Brain (organoid and tissue), 16 donors: ENCODE measurements at places on chromosomes 7 and 10. TPM values are rescaled to one million over a fixed set of nuclear protein-coding genes. Genes with fewer than 3 reads are reported as not detected.

DNA sequence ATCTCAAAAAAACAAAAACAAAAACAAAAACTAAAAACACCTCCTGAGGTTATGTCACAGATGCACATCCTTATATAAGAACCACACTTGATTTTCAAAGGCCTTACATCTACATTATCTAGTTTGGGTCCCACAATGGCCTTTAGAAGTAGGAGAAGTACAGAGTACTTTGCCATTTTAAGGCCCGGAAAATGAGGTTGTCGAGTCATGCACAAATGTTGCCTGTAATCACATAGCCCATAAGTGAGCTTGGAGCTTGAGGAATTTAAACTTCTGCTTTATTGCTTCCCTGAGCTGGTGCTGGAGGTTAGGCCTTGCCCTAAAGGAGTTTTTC is 9.7 kb upstream of the MKRN1 start:
- DNase-seq, result no peak

Gene HYAL4
- not detected for polyA plus RNA-seq

DNA sequence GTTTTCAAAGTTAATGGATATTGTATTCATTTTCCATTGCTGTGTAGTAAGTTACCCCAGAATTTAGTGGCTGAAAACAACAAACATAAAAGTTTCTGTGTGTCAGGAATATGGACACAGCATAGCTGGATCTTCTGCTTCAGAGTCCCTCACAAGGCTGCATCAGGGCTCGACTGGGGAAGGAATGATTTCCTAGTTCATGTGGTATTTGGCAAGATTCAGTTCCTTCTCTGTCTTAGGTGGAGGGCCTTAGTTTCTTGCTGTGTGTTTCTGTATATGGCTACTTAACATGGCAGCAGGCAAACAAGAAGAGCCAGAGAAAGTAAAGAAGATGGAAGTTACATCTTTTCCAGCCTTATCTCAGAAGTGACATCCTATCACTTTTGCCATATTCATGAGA is 51.1 kb downstream of the TPST1 start:
- no peak for DNase-seq

GRCh38 chr7:106811472-106811871 is 53.6 kb upstream of the PIK3CG start:
- DNase-seq, result no peak

DNA sequence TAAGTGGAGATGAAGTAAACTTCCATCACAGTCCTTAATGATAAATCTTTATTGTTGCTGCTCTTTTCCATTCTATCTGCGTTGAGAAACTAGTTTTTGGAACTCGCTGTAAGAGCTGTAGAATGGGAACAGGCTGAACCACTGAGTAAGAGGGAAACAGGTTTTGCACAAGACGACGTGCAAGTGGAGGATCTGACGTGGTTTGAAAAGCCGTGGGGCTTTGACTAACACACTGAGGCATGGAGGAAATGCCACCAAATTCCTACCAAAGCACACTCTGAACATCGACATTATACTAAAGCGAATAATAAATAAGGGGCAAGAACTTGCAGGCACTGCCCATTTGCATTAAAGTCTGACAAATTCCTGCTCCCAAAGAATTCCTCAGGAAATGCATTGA is 160.6 kb downstream of the KLF6 start:
- no peak for DNase-seq

Gene CYP2C18
- polyA plus RNA-seq, result not detected

DNA sequence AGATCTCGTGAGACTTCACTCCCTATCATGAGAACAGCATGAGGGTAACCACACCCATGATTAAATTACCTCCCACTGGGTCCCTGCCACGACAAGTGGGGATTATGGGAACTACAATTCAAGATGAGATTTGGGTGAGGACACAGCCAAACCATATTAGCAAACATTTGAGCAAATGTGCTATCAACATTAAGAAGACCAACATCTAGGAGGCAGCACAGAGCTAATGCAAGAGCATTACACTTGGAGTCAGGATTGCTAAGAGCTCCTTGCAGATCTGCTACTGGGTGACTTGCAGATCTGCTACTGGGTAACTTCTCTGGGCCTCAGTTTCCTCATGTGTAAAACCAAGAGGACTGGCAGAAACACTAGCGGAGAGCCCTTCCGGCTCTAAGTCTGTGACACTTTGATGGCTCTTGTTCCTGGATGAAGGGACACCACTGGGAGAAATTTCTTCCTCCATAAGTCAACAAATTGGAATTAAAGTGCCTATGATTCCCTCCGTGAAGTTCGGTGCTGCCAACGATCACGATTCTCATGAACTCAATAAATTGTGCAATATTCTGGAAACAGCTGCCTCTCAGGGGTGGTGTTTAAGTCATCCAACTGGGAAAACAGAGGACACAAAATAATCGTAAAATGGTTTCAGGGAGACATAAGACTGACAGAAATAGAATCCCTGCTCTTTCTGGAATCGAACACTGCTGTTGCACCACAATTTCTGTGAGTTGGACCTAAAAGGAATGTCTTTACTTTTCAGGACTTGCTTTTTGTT is 115.8 kb upstream of the ITGB1 start:
- DNase-seq, result no peak

Gene CCDC136
- 33.2 TPM for polyA plus RNA-seq

GRCh38 chr7:10117815-10118214 is 855.9 kb upstream of the PHF14 start:
- no peak for DNase-seq

GRCh38 chr7:74306004-74306729 is 17.0 kb downstream of the CLIP2 start:
- peak; percentile 78 for DNase-seq

GRCh38 chr10:22333167-22333974 is 11.9 kb upstream of the SPAG6 start:
- DNase-seq, result no peak

DNA sequence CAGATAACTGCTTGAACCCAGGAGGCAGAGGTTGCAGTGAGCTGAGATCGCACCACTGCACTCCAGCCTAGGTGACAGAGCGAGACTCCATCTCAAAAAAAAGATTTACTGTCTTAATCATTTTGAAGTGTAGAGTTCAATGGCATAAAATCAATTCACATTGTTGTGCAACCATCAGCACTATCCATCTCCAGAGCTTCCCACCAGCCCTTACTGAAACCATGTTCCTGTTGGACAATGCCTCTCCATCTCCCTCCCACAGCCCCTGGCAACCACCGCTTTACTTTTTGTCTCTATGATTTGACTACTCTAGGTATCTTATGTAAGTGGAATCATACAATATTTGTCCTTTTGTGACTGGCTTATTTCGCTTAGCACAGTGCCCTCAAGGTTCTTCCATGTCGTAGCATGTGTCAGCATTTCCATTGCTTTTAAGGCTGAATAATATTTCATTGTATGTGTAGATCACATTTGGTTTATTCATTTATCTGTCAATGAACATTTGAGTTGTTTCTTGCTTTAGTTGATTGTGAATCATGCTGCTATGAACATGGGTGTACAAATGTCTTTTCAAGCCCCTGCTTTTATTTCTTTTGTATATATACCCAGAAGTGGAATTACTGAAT is 33.1 kb downstream of the NACAD start:
- no peak for DNase-seq

DNA sequence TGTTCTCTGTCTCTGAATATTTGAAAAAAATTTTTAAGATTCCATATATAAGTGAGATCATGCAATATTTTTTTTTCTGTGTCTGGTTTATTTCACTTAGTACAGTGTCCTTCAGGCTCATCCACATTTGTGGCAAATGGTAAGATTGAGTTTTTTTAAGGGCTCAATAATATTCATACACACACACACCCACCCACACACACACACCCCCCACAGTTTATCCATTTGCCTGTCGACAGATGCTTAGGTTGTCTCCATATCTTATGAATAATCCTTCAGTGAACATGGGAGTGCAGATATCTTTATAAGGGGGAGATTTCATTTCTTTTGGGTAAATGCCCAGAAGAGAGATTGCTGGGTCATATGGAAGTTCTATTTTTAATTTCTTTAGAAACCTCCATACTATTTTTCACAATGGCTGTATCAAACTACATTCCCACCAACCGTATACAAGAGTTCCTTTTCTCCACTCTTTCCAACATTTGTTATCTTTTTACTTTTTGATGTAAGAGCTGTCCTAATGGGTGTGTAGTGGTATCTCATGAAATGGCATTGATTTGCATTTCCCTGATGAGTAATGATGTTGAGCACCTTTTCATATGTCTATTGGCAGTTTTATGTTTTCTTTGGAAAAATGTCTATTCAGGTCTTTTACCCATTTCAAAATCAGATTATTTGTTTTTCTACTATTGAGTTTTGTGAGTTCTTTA is 35.0 kb downstream of the AUTS2 start:
- peak; percentile 64 for DNase-seq

DNA sequence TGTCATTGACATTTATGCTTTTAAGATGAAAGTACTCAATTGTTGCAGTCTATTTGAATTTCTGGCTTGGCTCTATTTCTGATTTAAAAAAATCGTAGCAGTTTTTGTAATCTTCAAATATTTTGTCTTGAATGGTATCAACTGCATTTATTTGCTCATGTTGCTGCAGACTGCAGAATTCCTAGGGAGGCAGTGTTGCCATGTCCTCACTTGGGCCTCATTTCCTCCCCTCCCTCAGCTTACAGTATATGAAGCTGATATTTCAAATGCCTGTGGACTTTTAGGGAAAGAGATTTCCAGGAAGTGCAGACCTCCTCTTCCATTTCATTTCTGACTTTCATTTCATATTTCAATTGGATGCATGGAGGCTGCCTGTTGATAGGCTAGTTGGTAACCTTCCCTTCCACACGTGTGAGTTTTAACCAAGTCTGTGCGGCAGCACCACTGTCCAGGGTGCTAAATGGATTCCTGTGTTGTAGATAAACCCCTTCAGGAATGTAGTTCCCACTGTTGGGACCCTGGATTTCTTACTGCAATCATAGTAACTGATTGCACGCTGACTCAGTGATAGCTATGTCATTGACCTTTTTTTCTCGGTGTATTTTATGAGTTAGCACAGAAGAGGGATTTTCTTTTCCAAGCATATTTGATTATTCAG is 17.5 kb downstream of the VPS50 start:
- DNase-seq, result no peak

- DNase-seq, result no peak
Observed at GRCh38 chr10:130003787-130004613, 39.9 kb upstream of the EBF3 start.

DNA sequence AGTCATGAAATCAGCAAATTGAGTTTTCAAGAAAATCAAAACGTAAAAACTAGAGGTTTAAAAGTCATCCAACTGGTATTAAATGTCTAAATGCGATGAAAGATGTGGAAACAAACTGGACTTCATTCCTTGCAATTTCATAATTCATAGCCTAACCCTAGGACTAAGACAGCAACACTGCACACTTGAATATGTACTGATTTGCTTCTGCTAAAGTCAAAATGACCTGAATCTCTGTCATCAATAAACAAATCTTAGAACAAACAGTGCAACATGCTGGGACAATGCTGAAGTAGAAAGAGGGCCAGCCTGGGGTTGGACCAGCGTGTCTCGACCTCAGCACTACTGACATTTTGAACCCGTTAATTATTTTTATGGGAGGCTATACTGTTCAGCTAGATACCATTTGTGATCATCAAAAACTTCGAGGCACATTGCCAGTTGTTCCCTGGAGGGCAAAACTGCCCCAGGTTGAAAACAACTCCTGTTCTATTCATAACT is 47.1 kb downstream of the MYOF start:
- no peak for DNase-seq

GRCh38 chr7:17942231-17942630 is 1.9 kb upstream of the SNX13 start:
- no peak for DNase-seq

DNA sequence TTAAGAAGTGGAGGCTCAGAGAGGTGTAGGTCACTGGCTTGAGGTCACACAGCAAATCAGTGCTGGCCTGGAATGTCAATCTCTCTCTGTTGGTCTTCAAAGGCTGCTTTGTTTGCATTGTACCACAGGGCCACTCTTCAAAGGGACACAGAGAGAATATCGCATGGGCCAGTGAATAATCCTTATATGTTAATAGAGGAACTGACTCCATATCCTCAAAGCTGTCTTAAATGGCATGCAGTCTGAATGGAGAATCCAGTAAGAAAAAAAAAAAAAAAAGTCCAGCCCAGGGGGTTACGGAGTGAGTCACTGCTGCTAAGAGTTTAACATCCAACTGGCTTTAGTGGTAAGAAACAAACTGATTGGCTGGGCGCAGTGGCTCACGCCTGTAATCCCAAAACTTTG is 54.1 kb downstream of the NRAP start:
- peak; percentile 73 for DNase-seq

DNA sequence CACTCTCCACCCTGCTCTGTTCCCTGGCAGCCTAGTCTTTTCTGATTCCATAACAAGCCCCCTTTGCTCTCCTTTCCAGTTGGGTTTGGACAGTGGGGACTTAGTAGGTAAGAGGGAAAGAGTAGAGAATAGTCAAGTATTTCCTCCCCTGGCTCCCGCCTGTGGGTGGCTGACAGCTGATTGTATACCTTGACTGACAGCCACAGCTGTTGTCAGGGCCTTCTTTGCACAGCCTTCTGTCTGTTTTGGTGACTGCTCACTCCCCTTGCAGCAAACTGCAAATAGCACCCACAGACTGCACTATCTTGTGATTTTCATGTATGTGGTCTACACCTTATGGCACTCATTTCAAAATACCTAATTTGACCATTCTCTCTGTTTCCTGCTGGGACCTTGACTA is 486.3 kb downstream of the ACTR3B start:
- DNase-seq, result no peak

Gene CFAP70
- 1.4 TPM for polyA plus RNA-seq

DNA sequence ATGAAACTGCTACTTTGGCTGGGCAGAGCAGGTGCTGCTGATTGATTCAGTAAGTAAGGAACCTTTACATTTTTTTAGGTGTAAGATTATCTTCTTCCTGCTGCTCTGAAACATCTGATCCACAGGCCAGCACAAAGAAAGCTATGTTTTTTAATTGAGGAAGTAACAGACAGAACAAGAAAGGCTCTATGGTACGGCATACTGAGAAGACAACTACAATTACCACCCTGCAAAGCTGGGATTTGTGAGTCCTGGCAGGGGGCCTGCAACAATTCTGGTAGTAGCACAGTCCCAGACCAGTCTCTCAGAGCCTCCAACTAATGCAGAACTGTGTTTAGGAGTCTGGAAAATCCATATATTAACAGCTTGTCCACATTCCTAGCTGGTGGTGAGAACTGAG is 103.0 kb upstream of the LRRTM3 start:
- DNase-seq, result peak; percentile 47

Gene VSIR
- 36.9 TPM for polyA plus RNA-seq

- no peak for DNase-seq
Observed at GRCh38 chr7:81753392-81753791, 16.5 kb downstream of the HGF start.

DNA sequence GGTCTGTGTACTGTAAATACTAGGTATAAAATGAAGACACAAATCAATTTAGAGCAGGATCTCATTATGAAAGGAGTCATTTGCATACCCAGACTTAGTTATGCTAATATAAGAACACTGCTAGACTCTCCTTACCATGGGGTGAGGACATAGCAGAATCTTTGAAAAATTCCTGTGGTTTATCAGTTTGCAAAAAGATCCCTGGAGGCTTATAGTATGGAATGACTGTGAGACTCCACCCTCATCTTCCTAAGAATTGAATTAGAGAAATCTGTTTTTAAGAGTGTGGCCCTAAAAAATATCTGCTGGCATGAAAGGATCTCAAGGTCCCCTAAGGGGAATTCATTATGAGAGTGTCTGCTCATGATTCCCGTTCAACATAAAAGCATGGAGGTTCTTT is 63.2 kb downstream of the WNT2 start:
- DNase-seq, result no peak

Gene CYP3A7
- not detected for polyA plus RNA-seq
